Fibroblast of pulmonary artery (primary cell): ENCODE measurements at places on chromosomes 5 and 9.

DNA sequence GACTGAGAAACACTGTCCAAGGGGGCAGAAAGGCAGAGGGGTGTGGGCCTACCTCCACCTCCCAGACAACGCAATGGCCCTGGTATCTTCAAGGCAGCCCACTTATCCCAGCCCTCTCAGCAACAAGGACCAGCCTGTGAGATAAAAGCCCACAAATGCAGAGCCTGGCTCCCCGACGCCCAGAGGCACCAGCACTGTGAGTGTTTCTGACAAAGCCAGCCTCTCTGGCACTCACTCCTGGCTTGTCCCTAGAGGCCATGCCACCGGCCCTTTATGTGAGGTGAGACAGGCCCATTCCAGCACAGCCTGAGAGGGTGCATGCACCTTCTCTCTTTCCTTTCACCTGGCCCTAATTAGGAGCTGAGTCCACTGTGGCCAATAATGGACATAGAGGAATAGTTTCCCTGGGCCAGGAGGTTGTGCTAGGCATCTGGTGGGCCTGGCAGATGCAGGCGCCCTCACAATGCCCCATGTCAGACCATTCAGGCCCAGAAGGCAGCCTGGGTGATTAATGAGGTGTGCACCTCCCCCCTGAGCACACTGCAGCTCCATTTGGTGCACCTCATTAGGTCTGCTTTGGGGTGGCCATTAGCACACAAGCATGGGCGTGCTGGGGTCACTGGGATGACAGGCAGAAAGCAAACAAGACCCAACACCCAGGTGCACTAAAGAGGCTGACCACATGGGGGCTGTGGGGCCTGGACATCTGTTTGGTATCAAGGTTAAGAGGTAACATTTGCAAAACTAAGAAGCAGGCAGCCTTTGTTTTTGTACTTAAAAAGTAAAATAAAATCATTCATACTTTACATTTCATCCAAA lies 176.0 kb downstream of the MED10 start:
- DNase-seq: no peak

DNA sequence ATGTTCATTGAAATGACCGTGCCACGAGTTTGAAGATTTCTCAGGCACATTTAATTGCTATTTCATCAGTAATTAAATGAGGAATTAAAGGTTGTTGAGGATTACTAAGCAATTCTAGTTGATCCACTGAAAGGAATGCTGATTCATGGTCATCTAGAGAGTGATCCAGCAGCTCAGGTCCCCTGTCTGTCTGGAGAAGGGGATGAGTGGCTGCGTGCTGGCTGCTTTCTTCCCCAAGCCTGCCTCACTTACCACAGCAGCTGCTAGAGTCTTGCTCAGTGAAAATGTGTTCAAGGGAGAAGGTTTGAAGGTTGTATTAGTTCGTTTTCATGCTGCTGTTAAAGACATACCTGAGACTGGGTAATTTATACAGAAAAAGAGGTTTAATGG lies 7.8 kb upstream of the TGFBI start:
- DNase-seq: no peak

- peak; percentile 84 for DNase-seq
Measured at GRCh38 chr5:112551419-112552032, 132.4 kb upstream of the EPB41L4A start.

- DNase-seq: no peak
Measured at GRCh38 chr5:88659529-88660263, 223.3 kb downstream of the MEF2C start.
